ENCODE measurements at places on chromosomes 7 and 10. TPM values are rescaled to one million over a fixed set of nuclear protein-coding genes. Genes with fewer than 3 reads are reported as not detected.

- no peak for DNase-seq
Measured at GRCh38 chr7:30778255-30779025, 7.2 kb downstream of the MINDY4 start.

DNA sequence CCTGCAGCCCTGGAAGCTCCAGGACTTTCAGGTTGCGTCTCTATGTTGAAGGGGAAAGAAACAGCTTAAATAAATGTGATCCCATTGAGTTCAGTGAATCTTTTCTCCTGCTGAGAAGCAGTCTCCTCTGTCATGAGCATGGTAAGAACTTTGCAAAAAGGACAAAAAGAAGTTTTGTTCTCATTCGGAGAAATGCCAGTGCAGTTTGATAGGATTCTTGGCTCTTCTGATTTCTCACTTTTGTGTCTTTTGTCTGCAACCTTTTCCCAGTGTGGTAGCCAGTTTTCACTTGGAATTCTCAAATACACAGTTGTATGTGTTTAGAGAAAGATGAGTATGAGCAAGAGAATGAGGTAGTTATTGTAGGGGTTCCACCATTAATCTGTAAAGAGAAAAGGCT is 64.3 kb downstream of the AP3M1 start:
- no peak for DNase-seq

DNA sequence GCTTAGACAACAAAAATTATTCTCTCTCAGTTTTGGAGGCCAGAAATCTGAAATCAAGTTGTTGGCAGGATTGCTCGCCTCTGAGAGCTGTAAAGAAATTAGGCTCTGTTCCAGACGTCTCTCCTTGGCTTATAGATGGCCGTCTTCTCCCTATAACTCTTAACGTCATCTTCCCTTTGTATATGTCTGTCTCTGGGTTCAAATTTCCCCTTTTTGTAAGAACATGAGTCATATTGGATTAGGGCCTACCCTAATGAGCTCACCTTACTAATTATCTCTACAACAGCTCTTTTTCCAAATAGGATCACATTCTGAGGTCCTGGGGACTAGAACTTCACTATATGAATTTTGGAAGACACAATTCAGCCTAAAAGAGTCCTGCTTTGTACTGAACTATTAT is 22.4 kb downstream of the GALNTL5 start:
- DNase-seq: no peak

- no peak for DNase-seq
Measured at GRCh38 chr7:106313966-106314365, 29.2 kb upstream of the NAMPT start.

DNA sequence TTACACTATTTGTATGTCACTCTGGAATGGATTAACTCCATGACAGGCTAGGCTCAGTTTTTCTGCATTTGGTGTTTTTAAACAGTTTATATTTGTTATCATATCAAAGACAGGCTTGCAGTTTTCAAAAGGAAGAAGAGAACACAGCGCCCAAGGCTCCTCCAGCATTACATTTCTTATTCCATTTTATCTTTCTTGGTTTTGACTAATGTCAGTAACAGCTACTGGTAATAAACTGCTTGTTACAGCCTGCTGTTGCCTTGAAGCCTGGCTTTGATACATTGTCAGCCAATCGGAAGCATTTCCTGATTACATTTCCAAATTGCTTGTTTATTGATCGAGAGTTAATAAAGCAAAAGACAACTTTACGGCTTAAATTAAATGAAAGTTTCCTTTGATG is 166.0 kb upstream of the MDFIC start:
- DNase-seq: no peak

GRCh38 chr7:41536873-41537665 is 165.8 kb downstream of the INHBA start:
- no peak for DNase-seq

GRCh38 chr7:104231054-104232046 is 23.5 kb upstream of the ORC5 start:
- no peak for DNase-seq

GRCh38 chr7:3243680-3244079 is 57.4 kb upstream of the SDK1 start:
- no peak for DNase-seq

GRCh38 chr7:146982482-146982881 is 865.9 kb downstream of the CNTNAP2 start:
- DNase-seq: no peak

- DNase-seq: no peak
Measured at GRCh38 chr10:10520491-10521385, 496.9 kb upstream of the CELF2 start.

- DNase-seq: no peak
Measured at GRCh38 chr10:97550336-97551149, 22.0 kb upstream of the ANKRD2 start.

- DNase-seq: no peak
Measured at GRCh38 chr7:86815556-86815955, 171.8 kb downstream of the GRM3 start.

Gene AQP1
- 200 TPM for polyA plus RNA-seq

Gene AKR1C2
- 7.5 TPM for polyA plus RNA-seq

Gene TLX1
- 0.09 TPM for polyA plus RNA-seq

Gene LIPJ
- 0.30 TPM for polyA plus RNA-seq

Gene LUC7L2
- polyA plus RNA-seq: 118 TPM

Gene NUDT1
- 17.0 TPM for polyA plus RNA-seq

Gene KLF14
- polyA plus RNA-seq: 0.88 TPM

All from renal cortex interstitium (tissue), 15 donors.